ENCODE measurements at places on chromosomes 16 and 17.

DNA sequence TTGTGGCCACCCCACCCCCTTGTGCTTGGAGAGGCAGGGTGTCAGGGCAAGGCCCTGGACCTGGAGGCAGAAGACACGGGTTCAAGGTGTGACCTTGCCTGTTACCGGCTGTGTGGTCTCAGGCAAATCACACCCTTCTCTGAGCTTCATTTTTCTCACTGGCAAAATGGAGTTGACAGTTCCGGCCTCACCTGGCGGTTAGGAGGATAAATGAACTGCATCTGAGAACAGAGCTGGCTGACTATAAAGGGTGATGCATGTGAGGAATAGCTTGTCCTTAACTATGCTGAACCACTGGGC is 4.2 kb upstream of the MEOX1 start:
- DNase-seq = no peak

DNA sequence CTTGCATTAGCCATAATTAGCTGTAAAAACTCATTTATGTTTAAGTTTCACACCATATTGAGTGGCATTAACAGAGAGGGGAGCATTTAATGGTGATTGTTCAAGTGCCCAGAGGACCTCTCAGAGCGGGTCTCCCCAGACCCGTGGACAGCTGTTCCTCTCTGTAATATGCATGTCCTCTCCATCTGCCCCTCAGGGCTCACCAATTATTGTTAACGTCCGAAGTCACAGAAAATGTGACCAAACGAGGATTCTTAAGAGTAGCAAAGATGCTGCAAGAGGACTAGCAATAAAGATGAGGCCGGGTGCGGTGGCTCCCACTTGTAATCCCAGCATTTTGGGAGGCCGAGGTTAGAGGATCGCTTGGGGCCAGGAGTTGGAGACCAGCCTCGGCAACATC is 130.2 kb downstream of the CPPED1 start:
- DNase-seq = no peak

DNA sequence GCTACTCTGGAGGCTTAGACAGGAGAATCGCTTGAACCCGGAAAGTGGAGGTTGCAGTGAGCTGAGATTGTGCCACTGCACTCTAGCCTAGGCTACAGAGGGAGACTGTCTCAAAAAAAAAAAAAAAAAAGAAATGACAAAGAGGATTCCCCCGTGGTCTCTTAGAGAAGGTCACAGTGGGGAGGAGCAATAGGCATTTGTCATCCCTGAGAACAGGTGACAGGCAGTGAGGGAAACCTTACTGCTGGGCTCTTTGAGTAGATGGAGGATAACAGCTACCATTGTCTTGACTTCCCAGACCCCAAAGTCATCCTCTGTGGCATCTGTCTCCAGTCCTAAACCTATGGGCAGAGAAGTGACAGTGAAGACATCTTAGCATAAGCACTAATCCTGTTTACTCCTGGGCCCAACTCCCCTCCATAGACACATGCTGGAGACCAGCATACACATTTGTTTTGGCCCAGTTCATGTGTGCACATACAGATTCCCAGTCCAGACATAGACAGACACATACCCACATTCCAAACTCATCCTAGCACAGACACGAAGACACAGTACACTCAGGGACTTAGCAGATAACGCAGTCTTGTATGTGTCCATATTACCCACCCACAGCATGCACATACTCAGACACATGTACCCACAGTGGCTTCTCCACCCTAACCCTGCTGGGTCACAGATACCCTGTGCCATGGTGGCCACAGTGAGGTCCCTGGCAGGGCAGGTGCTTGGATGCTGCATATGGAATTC is 2.7 kb downstream of the ESRP2 start:
- DNase-seq = no peak

GRCh38 chr16:4376126-4376892 is 4.7 kb downstream of the VASN start:
- DNase-seq = no peak

DNA sequence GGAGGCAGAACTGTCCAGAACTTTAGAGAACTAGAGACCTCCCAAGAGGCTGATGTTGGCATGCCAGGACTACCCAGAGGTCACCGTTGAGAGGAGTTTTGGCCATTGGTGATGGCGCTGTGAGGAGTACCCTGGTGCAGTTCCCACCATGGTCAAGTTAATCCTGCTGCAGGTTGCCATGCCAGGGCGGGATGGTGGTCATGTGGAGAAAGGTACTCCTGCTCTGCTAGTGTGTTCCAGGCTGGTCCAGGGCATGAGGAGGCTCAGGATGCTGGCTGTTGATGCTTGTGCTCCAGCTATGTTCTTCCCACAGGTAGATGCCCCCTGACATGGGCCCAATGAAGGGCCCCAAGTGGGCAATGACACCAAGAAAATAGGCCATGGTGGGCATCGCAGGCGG is 4.1 kb upstream of the PHF12 start:
- DNase-seq = no peak

- DNase-seq = no peak
Measured at GRCh38 chr17:74749279-74750038, 1.0 kb downstream of the NHERF1 start.

DNA sequence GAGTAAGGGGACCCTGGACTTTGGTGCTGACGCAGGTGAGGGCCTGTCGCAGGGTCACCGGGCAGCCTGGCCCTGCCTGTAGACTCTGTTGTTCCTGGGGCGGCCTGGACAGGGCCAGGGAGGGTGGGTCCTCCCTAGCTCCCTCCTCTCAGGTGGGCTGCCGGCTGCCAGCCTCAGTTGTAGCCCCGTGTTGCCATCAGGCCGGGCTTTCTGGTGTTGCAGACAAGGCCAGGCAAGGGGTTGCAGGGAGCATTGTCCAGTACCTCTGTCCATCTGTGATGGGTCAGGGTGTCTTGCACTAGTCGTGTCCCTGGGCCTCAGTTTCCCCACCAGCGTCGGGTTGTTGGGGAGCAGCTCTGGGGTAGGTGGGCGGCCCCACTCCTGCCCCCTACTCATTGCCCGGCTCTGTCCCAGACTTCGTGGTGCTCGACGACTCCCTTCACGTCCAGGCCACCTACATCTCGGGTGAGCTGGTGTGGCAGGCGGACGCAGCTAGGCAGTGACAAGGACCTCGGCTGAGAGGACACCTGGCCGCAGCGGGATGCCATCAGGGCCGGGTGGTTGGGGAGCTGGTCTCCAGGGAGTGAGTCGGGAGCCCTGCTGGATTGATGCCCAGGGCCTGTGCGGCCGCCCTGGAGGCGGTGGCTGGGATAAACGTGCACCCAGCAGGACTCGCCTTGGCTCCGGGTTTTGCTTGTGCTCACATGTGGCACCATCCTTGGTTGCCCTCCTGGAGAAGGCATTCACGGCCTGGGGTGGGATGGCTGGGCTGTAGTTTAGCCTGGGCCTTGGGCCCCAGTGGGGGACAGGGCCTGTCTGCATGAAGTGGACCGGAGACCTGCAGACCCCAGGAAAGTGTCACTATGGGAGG is 1.9 kb downstream of the CEMP1 start:
- no peak for DNase-seq

- no peak for DNase-seq
Measured at GRCh38 chr17:33002246-33002645, 10.6 kb downstream of the SPACA3 start.

GRCh38 chr17:45396496-45397205 is 36.0 kb downstream of the ARHGAP27 start:
- no peak for DNase-seq

DNA sequence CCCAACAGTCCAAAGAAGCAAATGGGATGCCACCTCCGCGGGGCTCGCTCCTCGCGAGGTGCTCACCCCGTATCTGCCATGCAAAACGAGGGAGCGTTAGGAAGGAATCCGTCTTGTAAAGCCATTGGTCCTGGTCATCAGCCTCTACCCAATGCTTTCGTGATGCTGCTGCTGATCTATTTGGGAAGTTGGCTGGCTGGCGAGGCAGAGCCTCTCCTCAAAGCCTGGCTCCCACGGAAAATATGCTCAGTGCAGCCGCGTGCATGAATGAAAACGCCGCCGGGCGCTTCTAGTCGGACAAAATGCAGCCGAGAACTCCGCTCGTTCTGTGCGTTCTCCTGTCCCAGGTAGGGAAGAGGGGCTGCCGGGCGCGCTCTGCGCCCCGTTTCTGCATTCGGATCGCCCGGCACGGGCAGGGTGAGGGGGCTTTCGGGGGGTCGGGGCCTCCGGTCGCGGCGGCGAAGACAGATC is at the start of gene CDH13:
Gene CDH13, plus strand, starts transcription at position 179 of the 471 bp plus-strand sequence.
- no peak for DNase-seq

DNA sequence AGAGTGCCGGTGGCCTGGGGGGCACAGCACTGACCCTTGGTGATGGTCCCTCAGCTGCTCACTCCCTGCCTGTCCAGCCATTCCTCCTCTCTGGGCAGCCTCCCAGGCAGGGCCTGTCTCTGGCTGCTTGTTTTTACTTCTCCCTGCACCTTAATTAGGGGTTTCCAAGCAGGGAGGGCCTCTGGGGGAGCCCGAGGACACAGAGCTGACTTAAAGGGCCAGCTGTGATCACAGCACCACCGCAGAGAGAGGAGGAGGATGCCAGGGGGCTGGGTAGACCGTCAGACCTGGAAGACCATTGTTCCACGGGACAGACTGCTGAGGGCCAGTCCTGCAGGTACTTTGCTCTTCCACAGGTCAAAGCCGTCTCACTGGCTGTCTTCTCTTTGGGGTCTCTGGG is 1.2 kb upstream of the DPH1 start:
- DNase-seq = no peak

GRCh38 chr16:87541147-87541871 is 48.5 kb upstream of the ZCCHC14 start:
- DNase-seq = no peak

GRCh38 chr17:15284107-15284506 is 19.0 kb upstream of the PMP22 start:
- DNase-seq = no peak

DNA sequence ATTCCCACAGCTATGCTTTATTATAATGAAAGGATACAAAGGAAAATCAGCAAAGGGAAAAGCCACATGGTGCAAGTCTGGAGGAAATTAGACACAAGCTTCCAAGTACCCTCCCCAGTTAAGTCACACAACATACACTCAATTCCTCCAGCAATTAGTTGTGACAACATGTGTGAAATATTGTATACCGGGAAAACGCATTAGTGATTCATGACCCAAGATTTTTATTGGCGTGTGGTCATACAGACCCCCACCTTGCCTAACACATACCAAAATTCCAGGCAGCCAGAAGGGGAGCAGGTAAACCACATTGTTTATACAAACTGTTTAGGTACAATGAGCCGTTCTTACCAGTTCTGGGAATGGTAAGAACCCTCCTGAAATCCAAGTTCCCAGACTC is 160.6 kb downstream of the CYB561 start:
- no peak for DNase-seq

- no peak for DNase-seq
Measured at GRCh38 chr16:85101956-85102630, 10.2 kb downstream of the CIBAR2 start.

- DNase-seq = no peak
Measured at GRCh38 chr16:58828901-58829545, 94.9 kb upstream of the GOT2 start.

DNA sequence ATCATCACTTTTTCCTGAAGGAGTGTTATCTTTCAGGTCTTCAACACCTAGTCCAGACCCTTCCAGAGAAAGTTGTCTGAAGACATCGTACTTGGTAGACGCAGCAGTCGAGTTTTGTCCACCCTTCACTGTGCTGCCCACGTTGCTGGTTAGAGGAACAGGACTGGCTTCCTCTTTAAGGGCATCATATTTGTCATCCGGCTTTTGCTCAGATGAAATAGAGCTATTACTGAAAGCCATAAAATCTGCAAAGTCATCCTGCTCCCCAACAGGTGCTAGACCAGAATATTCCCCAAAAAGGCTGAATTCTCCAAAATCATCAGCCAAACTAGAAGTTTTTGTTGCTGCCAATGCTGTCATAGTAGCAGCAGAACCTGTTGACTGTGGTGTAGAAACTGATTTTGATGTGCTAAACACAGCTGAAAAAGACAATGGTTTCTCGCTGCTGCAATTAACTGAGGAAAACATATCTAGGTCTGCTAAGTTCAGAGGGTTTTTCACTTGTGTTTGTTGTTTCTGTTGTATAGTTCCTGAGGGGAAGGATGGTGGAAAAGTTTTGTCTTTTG is 55.7 kb downstream of the SYNRG start:
- DNase-seq = no peak

DNA sequence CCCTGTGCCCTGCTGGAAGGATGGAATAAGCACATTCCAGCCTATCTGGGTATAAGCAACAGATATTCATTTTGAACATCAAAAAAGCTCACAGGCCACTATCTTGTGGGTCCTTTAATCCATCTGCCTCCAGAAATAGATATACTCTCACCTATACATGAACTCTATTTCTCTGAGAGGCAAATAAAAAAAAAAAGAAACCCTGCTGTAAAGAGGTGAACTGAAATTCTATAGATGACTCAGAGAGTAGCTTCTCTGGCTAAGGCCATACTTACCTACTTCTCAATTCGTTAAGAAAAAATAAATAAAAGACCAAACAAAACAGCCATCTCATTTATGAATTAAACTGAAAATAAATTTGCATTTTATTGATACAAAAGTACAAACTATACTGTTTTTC is 86.3 kb downstream of the DYNLRB2 start:
- no peak for DNase-seq

DNA sequence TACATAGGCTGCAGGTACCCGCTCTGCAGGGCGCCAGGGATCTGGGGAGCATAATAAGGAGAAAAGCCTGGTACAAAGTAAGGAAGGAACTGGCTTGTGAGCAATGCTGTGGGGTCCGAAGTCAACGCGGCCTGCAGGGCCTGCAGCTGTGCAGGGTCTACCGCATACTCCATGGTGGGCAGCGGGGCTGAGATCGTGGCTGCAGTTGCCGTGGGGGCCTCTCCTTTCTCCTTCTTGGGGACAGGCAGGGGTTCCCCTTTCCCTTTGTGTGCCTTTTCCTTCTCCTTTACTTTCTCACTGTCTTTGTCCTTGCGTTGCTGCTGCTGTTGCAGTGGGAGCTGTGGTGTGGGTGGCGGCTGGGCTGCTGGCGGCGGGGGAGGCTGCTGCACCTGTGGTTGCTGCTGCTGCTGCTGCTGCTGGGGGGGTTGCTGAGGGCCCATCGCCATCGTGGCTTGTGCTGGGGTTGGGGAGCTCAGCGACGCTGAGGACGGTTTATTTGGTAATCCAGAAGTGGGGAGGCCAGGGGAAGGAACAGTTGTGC is 259.6 kb downstream of the ZFHX3 start:
- DNase-seq = no peak

DNA sequence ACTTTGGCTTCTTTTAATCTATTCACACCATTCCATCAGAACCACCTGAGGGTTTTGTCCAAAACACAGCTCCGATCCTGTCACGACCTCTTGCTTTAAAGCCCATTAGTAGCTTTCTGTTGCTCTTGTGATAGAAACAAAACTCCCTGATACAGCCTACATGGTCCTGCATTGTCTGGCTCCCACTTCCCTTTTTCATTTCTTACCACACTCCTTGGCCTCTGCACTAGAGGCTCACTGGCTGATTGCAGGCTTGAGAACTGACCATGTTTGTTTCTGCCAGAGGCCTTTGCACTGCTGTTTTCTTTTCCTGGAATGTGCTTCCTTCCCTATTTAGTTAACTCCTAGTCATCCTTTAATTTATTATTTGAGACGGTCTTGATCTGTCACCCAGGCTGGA is 23.7 kb downstream of the IST1 start:
- DNase-seq = no peak
